ENCODE measurements at places on chromosomes 1 and 21.

- no peak for DNase-seq
These were observed 43.2 kb upstream of the C1orf185 start for GRCh38 chr1:51058858-51059257.

GRCh38 chr1:229964281-229964680 is 102.8 kb upstream of the GALNT2 start:
- no peak for DNase-seq

DNA sequence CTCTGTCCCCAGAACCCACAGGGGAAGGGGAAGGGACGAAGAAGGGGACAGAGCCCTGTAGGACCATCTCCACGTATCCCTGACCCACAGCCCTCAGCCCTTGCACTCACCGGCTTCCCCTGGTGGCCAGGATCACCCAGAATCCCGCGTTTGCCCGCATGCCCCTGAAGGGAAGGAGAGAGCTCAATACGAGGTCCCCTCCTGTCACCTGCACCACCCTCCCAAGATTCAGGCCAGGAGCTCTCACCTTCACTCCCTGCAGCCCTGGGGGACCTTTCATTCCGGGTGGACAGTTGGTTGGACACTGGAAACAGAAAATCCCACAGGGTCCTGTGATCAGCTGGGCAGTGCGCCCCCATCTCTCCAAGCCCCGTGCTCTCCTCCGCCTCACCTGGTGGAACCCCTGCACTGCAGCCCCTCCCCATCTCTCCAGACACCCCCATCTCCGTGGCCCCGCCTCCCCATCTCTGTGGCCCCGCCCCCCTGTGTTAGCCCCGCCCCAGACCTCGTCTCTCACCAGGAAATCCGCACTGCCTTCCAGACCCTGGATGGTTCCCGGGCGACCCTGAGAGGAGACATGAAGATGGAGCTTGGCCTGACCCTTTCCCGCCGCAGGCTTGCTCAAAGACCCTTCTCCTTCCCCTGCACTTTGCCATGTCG is 6.0 kb downstream of the COL9A2 start:
- no peak for DNase-seq

DNA sequence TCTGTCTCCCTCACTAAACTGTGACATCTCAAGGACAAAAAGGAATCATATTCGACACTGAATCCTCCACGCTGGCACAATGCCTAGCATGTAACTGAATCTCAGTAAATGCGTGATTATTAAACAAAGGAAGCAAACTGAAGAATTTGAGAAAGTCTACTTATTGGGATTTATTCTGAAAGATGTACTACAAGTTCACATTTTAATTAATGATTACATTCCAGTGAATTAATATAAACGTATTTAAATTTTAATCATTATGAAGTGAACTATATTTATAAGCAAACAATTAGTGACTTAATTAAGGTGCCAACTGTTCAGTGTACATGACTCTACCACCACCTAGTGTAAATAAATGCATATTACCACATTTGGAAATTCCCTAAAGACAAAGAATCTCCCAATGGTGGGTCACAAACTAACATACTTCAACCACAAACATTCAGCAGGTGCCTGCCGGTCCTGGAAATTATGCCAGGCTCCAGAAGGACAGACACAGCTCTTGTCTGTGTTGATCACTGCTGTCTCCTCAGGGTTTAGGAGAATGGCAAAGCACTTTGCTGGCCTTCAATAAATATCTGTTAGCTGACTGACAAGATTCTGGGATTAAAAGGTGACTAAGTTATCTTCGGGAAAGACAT is 56.3 kb downstream of the SMYD3 start:
- no peak for DNase-seq

GRCh38 chr1:31181515-31182343 is 58.0 kb downstream of the NKAIN1 start:
- DNase-seq = no peak
